ENCODE measurements at places on chromosomes 11 and 22.
A peak's percentile ranks its signal among the peaks of the same experiment; 100 is the strongest.

DNA sequence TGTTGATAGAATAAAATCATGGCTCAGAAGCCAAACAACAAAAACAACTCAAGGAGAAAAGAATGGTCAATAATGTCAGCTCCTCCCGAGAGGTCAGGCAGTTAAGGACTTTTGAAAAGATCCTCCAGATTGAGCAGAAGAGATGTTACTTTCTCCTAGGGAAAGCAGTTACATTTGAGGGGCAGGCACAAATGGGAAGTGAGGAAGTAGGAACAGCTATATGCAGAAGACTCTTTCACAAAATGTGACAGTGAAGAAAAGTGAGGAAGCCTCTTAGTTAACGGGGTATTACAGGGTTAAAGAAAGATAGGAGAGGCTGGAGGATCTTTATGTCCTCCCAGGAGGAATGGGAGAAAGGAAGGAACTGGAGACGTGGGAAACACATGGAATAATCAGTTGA lies 3.4 kb downstream of the DCHS1 start:
- no peak for DNase-seq

GRCh38 chr11:111069066-111069465 lies 176.5 kb upstream of the POU2AF2 start:
- no peak for DNase-seq

- DNase-seq = peak; percentile 20
These were observed 20.6 kb downstream of the TMPRSS6 start for GRCh38 chr22:37088750-37089408.

GRCh38 chr22:27507111-27507611 lies 294.4 kb downstream of the MN1 start:
- DNase-seq = no peak

GRCh38 chr11:84117394-84117793 lies 831.2 kb upstream of the CCDC90B start:
- DNase-seq = no peak

DNA sequence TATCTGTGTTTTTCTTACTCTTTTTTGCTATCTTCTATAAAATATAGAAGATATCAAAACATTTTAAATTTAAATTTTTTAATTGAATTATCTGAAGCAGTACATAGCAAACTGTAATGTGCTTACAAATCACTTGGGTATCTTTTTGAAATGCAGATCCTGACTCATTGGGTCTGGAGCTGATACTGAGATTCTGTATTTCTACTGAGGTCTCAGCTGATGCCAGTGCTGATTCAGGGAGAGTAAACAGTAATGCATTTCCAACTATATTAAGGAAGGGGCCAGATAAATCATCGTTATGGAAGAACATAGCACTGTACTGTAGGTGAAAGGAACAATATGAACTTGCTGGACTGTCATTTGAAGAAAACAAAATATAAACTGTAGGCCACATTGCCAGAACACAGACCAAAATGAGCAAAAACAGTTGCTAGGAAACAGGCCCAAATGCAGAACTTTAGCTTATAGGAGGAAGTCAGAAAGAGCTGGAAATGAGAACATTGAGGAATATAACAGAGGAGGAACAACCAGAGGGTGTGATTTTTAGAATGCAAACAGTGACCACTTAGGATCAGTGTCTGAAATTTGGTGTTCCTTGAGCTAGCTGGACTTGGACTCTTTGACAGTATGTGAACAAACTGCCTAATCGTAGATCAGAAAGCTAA lies 3.3 kb downstream of the ARL14EP start:
- no peak for DNase-seq

DNA sequence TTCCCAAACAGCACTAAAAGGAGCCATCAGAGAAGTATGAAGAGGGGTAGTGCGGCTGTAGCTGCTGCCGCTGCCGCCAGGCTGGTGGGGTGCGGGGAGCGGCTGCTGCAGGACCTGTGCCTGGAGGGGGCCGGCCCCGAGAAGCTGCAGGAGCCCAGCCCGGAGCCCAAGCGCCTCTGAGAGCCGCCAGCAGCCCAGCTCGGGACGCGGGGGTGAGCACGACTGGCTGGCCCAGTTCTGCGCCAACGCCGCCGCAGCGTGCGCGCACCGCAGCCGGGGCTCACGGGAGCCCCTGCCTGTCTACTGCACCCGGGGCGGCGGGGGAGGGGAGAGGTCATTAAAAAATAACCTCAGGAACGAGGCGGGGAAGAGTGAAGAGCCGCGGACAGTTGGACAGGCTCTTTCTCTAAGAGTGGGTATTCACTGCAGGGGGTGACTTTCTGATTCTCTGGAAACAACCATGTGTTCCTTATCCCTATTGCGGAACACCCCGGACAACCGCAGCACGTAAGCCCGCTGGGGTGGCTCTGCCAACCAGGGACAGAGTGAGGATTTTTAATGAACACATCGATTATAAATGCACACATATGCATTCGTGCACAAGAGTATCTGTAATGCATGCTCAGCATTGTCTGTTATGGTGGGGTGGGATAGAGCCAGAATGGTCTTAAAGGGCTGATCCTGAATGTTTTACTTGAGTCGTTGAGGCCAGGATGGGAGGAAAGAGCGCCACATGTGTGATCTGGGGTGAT lies 453 bp downstream of the GAS2 start:
- DNase-seq = no peak

DNA sequence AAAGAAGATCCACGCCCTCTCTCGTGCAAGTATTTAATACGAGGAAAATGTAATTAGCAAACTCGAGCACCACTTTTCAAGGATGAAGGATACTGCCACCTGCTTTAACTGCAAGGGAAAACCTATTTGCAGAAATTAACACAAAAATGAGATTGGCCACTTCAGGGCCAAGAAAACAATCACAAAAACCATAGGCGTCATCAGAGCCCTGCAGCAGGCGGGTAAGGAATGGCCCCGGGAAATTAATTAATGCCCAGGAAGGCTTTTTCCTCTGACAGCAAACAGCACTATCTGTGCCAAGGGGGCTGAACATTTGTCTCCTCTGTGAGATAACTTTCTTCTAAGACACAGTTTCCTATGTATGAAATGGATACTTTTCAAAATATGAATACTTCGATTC lies 255.7 kb downstream of the CTTN start:
- no peak for DNase-seq

- DNase-seq = no peak
These were observed 30.0 kb downstream of the PARVG start for GRCh38 chr22:44210722-44211121.

GRCh38 chr22:49621601-49622210 lies 206.0 kb downstream of the BRD1 start:
- no peak for DNase-seq

DNA sequence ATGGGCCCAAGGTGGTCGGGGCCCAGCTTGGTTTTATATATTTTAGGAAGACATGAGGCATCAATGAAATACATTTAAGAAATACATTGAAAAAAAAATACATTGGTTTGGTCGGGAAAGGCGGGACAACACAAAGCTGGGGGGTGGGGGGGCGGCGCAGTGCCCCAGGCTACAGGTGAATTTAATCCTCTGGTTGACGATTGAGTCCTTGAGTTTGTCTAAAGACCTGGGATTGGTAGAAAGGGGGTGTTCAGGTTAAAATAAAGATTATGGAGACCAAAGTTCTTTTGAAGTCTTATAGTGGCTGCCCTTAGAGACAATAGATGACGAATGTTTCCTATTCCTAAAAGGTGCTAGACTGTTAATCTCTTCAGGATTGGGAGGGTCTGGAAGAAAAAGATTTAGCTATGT lies 3.1 kb downstream of the IFITM1 start:
- no peak for DNase-seq

DNA sequence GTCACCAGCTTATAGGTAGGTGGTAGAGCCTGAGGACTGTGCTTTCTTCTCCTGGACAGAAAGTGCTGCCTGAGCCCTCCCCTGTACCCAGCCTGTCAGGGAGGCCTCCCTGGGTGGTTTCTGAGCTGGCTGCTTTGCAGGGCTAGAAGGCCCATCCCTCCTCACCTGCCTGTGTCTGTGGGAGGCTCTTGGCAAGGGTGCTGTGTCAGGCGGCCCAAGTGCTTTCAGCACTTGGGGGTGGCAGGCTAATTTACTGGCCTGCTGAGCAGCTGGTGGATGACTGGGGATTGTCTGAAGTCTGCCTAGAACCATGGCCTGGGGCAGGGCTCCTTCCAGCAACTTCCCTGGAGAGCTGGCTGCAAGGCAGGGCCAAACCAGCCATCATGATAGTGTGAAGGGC lies 139.0 kb upstream of the NAV2 start:
- no peak for DNase-seq

DNA sequence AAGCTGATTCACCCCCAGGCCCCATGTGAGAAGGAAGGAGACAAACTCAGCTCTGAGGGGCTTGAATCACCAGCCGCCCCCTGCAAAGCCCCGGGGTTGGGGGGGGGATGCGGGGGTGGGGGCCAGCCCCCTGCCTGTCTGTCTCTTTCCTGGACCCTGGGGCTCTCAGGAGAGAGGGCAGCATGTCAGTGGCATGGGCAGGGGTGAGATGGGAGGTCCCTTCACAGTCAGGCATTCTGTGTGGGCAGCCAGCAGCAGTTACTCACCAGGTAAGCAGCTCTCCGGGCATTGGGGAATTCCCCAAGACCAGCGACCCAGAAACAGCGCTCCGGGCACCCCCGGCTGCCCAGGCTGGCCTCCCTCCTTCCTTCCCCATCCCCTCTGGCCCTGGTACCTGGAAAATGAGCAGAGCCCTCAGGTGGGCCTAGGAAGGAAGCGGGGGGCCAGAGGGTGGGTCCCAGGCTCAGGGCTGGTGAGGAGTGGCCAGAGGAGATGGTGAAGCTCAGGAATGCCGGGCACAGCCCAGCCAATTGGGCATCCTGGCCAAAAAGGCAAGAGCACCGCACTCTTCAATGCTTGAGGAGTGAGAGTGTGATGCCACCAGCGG lies 4.2 kb upstream of the LIF start:
- DNase-seq = peak; percentile 24

GRCh38 chr11:88295028-88295427 lies 42.5 kb downstream of the CTSC start:
- DNase-seq = no peak

- DNase-seq = no peak
These were observed 23.1 kb downstream of the A4GALT start for GRCh38 chr22:42697542-42698013.

GRCh38 chr22:38953577-38954413 lies 3.6 kb upstream of the APOBEC3A start:
- DNase-seq = peak; percentile 81

- no peak for DNase-seq
These were observed 37.7 kb upstream of the PCF11 start for GRCh38 chr11:83119216-83119615.

GRCh38 chr11:60371854-60372253 lies 6.5 kb upstream of the MS4A7 start:
- DNase-seq = no peak

DNA sequence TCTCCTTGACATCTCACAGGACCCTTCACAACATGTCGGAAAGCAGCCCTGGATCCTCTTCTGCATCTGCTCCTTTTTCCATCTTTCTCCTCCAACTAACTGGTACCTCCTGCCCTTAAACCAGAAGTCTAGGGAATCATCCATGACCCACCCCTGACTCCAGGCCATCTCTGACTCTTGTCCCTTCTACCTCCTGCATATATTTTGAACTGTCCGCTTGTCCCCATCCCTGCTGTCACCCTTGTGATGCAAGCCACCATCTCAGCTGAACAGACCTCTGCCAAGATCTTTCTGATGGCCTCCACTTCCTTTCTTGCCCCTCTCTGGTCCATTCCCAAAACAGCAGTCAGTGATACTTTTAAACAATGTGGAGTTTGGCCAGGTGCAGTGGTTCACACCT lies 7.0 kb downstream of the RIBC2 start:
- DNase-seq = no peak

- DNase-seq = no peak
These were observed 28.7 kb upstream of the LMO1 start for GRCh38 chr11:8292351-8292750.

DNA sequence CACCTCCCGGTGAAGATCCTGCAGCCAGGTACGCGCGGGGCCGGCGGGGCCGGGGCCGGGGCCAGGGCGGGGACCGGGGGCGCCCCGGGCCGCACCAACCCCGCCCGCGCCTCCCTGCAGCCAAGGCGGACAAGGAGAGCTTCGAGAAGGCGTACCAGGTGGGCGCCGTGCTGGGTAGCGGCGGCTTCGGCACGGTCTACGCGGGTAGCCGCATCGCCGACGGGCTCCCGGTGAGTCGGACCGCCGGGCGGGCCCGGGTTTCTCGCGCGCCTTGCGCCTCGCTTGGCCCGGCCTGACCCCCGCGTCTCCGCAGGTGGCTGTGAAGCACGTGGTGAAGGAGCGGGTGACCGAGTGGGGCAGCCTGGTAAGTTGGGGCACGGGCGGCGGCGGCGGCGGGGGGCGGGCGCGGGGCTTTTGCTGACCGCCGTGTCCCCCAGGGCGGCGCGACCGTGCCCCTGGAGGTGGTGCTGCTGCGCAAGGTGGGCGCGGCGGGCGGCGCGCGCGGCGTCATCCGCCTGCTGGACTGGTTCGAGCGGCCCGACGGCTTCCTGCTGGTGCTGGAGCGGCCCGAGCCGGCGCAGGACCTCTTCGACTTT lies 531 bp downstream of the PIM3 start:
- DNase-seq = peak; percentile 53

DNA sequence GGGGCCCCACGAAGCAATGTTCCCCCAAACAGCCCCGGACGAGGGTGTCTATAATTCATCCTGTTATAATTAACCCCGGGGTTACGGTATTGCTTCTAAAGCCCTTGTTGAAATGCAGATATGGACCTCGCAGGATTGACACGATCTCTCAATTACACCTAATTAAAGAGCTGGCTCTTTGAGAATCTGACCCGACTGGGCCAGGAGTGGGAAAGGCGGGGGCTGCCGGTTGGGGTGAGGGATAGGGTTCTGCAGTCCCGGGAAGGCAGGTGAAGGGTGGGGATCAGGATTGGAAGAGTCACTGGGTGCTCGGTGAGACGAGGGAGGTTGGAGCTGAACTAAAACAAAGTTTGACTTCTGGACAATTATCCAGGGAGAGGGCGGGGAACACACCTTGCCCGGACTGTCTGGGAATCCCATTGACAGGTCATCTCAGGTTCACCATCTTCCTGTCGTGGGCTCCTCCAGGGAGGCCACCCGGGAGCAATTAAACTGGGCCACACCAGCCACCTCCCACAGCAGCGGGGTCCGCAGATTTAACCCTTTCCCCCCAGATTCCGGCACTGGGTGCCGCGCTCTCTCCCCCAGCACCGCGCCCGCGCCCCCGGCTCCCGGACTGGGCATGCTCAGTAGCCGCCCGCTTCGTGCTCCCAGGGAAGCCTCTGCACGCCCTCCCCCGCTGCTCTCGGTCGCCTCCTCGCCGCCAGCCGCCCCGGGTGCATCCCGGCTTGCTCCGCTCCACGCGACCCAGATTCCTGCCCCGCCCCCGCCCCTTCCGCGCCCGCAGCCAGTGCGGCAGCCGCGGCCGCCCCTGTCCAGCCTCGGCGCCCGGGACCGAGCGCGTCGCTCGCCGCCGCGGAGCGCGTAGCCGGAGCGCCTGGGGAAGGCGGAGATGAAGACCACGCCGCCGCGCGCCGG lies at the start of gene ELMOD1:
ELMOD1 (plus strand) TSS at position 688 of the 918 bp plus-strand sequence. CDS start 27,043 bp downstream, outside the sequence.
- no peak for DNase-seq

DNA sequence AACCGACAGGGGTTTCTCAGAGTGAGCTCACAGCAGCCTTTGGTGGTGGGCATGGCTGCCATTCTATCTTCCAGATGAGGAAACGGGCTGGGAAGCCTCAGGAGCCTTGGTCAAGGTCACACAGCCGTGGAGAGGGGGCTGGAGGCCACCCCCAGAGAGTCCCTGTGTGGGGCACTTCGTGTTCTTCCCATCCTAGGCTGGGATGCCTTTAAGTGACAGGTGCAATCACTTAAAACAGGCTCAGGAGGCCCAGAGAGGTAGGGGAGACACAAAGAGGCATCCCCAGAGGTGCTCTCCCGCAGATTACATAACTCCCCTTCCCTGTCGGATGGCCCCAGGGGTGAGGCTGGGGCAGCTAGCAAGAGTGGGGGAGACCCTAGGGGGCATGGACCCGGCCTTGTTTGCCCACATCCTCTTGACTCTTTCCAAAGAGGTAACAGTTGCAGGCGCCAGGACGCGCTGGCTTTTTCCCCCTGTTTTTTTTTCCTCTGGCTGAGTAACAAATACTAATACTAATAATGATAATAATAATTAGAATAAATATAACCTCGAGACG lies 17.5 kb upstream of the SHISAL1 start:
- DNase-seq = no peak

Measured in stimulated activated naive CD4-positive, alpha-beta T cell treated with Interleukin-2 at 50 U/mL for 16 hours (primary cell).